Daoy (cell line): ENCODE measurements at places on chromosomes 16 and 17. TPM values are rescaled to one million over a fixed set of nuclear protein-coding genes. Genes with fewer than 3 reads are reported as not detected.

MYLK3 gene
- 0.03 and 0.11 TPM in 2 replicates for total RNA-seq

CRISPLD2 gene
- 21.6 and 25.7 TPM in 2 replicates for total RNA-seq

WFIKKN2 gene
- total RNA-seq, result not detected in 2 replicates

MYH13 gene
- total RNA-seq, result under 0.01 TPM in 1 of 2 replicates, not detected in the other

HSPB9 gene
- 0.06 TPM in 1 of 2 replicates, not detected in the other for total RNA-seq

GLIS2 gene
- total RNA-seq, result 0.36 and 0.46 TPM in 2 replicates

HOXB3 gene
- total RNA-seq, result 1.3 and 3.1 TPM in 2 replicates

SLC38A8 gene
- total RNA-seq, result not detected in 2 replicates

IL21R gene
- 0.03 TPM in 1 of 2 replicates, not detected in the other for total RNA-seq

KCNAB3 gene
- total RNA-seq, result 0.29 and 2.5 TPM in 2 replicates

ADCY9 gene
- total RNA-seq, result 2.7 and 5.5 TPM in 2 replicates

FOXK2 gene
- 18.2 and 23.1 TPM in 2 replicates for total RNA-seq

TEKT3 gene
- not detected in 2 replicates for total RNA-seq

VAT1 gene
- total RNA-seq, result 57.9 and 69.3 TPM in 2 replicates

NT5M gene
- total RNA-seq, result 2.7 and 4.2 TPM in 2 replicates

TNP2 gene
- not detected in 2 replicates for total RNA-seq

ITGAX gene
- 0.42 and 1.5 TPM in 2 replicates for total RNA-seq

RRAD gene
- 24.3 and 27.7 TPM in 2 replicates for total RNA-seq

OR1D2 gene
- total RNA-seq, result not detected in 2 replicates

LPO gene
- total RNA-seq, result 0.06 TPM in 1 of 2 replicates, not detected in the other

GAST gene
- total RNA-seq, result not detected in 2 replicates

MYADML2 gene
- total RNA-seq, result not detected in 2 replicates

OTOP2 gene
- not detected in 2 replicates for total RNA-seq

CDRT4 gene
- total RNA-seq, result 0.80 and 1.9 TPM in 2 replicates

CD300A gene
- total RNA-seq, result not detected in 2 replicates

SEC14L5 gene
- total RNA-seq, result 0.40 TPM in 1 of 2 replicates, not detected in the other

CHST5 gene
- total RNA-seq, result 0.30 TPM in 1 of 2 replicates, not detected in the other

ALOX15 gene
- total RNA-seq, result not detected in 2 replicates

RNF135 gene
- total RNA-seq, result 15.2 and 20.4 TPM in 2 replicates

CLEC18A gene
- total RNA-seq, result 1.2 TPM in 1 of 2 replicates, not detected in the other

GSDMA gene
- not detected in 2 replicates for total RNA-seq

LGALS9B gene
- total RNA-seq, result not detected in 2 replicates

TBC1D3K gene
- not detected in 2 replicates for total RNA-seq

GPR179 gene
- total RNA-seq, result under 0.01 and 0.11 TPM in 2 replicates

PRDM7 gene
- not detected in 2 replicates for total RNA-seq

KRTAP4-1 gene
- not detected in 2 replicates for total RNA-seq

GFOD2 gene
- total RNA-seq, result 16.5 and 18.8 TPM in 2 replicates

HS3ST2 gene
- total RNA-seq, result not detected in 2 replicates

CIBAR2 gene
- total RNA-seq, result not detected in 2 replicates

NGFR gene
- 0.34 and 1.1 TPM in 2 replicates for total RNA-seq

NOG gene
- total RNA-seq, result 0.92 and 1.4 TPM in 2 replicates

WRAP53 gene
- 33.7 and 41.4 TPM in 2 replicates for total RNA-seq

RGS9 gene
- total RNA-seq, result 0.24 and 1.1 TPM in 2 replicates

COX6A2 gene
- not detected in 2 replicates for total RNA-seq

PNMT gene
- 0.18 TPM in 1 of 2 replicates, not detected in the other for total RNA-seq

PMP22 gene
- total RNA-seq, result 26.7 and 32.4 TPM in 2 replicates

KRTAP4-9 gene
- not detected in 2 replicates for total RNA-seq

NPIPA5 gene
- not detected in 2 replicates for total RNA-seq

EFCAB13 gene
- total RNA-seq, result 0.03 and 0.74 TPM in 2 replicates

DNAJC7 gene
- total RNA-seq, result 148 and 155 TPM in 2 replicates

ABI3 gene
- total RNA-seq, result 0.29 TPM in 1 of 2 replicates, not detected in the other
